Left lung (tissue), 14 donors: ENCODE measurements at places on chromosomes 2 and 18.

- H3K27me3 ChIP-seq: no peaks in the 10 kb centered on the region
- peak overlapping the region; percentile 45 for H3K4me3 ChIP-seq
- H3K4me1 ChIP-seq: peaks cover 13% of the 10 kb centered on the region
- no peak for DNase-seq
Observed at GRCh38 chr18:12038082-12038638, 55.5 kb upstream of the ANKRD62 start.

DNA sequence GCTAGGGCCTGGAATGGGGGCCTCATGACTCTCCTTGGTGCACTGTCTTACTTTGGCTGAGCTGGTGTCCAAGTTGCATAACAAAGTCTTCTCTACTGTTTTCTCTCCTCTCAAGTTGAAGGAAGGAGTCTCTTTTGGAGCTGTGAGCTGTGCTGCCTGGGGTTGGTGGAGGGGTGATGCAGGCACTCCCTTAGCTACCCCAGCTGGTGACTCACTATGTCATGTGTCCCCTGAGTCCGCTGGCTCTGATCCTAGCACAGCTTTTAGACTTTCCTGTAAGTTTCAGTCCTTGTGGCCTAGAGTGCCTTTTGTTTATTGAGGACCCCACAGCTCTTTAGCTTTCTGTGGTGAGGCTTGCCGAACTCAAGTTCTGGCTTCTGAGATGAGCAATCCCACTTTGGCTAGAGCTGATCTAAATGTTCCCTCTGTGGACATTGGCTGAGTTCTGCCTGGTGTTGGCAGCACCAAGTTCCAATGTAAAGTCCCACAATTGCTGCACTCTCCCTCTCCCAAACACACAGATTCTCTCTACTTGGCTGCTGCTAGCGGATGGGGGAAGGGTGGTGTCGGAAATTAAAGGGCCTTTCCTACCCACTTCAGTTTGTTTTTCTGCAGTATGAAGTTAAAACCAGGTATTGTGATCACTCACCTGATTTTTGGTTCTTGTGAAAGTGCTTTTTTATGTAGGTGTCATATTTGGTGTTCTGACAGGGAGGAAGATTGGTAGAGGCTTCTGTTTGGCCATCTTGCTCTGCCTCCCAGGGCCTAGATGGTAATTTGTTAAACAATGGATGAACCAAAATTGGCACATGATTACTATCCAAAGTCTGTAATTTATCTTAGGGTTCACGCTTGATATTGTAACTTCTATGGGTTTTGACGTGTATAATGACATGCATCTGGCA is 83.2 kb downstream of the COMMD1 start:
- H3K4me3 ChIP-seq: no peak overlapping the region
- DNase-seq: no peak
- H3K27ac ChIP-seq: no peak overlapping the region
- H3K27me3 ChIP-seq: no peaks in the 10 kb centered on the region
- H3K4me1 ChIP-seq: peaks cover 2% of the 10 kb centered on the region

GRCh38 chr2:109486711-109487535 is 126.8 kb downstream of the SEPTIN10 start:
- no peaks in the 10 kb centered on the region for H3K27me3 ChIP-seq
- H3K36me3 ChIP-seq: no peaks in the 10 kb centered on the region
- no peak for DNase-seq
- H3K27ac ChIP-seq: no peak overlapping the region
- H3K4me3 ChIP-seq: no peak overlapping the region
- peaks cover 11% of the 10 kb centered on the region for H3K4me1 ChIP-seq

DNA sequence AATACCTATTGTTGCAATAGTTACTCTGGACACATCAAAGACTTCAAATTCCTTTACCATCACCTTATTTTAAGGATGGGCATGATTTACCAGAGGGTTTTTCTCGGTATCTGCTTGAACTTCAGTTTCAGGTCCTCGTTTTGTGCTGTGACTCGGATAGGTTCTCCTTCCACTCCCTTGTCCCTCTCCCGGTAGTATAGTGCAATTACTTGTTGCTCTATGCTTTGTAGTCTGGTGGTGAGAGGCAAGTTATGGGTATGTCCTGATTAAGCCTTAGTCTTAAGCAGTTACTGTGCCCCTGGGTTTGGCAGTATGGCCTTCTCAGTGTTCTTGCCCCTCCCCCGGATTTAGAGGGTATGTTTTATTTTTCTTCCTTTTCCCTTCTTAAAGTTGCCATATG is 96.6 kb downstream of the RHBDD1 start:
- no peak overlapping the region for H3K4me3 ChIP-seq
- H3K36me3 ChIP-seq: no peaks in the 10 kb centered on the region
- no peaks in the 10 kb centered on the region for H3K27me3 ChIP-seq
